ENCODE measurements at places on chromosomes 3 and 15.

DNA sequence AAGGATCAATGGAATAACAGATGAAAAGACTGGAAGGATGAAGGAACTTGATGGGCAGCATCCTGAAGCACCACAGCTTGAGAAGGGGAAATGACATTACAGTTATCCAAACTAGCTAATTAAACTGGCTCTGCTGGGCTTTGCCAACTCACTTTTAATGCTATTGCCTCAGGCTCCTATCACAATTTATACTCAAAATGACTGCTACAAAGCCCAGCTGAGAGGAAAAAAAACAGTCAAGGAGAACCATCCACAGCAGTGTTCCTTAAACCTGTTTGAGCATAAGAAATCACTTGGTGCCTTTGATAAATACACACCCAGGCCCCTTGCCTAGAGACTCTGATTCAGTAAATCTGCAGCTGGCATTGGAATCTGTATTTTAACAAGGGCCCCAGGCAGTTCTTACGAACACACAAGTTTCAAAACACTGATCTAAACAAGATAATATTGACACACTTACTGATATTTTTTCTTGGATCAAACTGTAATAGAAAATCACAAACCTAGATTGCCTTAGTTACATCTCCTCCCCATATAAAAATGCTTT is 85.8 kb downstream of the MB21D2 start:
- no peak for DNase-seq

DNA sequence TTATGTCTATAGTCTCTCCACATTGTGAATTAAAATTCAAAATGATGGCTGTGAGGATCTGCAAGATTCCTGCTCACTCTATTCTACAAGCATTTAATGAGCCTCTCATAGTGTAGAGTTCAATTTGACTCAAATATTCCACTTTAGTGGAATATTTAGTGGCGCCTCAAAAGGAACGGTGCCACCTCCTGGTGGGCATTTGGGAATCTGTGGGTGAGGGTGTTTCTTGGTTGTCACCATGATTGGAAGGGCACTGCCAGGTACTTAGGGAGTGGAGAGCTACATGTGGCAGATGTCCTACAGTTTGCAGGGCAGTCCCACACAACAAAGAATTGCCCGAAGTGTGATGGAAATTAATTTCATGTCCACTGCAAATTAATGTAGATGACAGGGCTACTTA is 21.5 kb upstream of the KCNMB3 start:
- DNase-seq = no peak

DNA sequence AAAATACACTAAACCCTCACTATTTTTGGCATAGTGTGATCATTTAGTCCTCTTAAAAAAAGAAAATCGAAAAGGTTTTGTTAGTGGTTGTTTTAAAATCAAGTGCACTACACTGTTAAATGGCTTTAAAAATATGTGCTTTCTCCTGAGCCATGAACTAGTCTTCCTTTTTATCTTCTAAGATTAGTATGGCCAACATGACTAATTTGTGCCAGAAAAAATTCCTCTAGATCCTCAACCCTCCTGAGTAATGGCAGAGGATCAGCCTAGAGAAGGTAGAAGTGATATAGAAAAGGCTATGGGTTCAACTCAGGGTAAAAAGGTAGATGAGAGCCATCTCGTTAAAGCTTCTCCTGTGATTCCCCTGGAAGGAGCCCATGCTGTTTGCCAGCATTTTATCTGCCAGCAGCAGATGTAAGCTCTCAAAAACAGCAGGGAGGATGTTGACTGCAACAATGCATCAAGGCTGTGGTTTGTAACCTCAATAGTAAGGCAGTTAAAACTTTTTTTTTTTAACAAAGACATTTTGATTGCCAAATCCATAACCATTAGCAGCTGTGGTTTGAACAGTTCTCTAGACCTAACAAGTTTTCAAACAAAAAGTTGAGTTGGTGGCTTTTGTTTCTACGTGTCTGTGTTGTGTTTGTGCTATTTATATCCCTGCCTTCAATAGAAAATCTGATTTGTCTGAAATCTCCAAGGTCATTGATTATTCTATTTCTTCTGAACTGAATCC is 30.2 kb upstream of the ZNF609 start:
- DNase-seq = no peak

DNA sequence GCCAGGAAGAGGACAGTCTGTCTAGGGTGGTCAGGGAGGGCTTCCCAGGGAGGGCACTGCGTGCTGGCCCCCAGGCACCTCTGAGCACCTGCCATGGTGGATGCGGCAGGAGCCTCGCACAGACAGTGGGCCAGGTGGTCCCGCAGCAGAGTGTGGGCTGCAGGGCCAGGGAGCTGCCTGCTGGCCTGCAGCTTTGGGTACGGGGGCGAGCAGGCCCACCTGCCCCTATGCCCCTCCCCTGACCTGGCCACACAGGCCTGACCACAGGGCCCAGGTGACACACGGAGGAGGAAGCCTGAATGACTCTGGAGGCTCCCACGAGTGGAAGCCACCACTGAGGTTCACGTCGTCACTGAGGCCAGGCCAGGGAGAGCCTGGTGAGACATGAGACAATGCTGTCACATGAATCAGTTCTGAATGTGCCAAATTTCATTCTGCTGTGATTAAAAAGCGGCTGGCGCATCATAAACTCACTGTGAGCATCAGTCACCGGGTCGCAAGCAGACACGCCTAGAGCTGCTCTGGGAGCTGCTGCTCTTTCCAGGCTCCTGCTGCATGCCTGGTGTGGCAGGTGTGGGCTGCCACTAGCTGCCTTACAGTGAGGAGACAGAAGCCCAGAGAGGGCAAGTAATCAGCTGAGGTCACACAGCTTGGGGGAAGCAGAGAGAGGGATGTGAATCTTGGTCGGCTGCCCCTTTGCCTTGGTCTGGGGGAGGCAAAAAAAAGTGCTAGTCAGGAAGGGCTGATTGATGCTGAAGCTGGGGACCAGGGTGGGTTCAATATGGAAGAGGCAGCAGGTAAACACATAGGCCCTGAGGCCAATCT is 39.5 kb upstream of the IQSEC1 start:
- DNase-seq = no peak

DNA sequence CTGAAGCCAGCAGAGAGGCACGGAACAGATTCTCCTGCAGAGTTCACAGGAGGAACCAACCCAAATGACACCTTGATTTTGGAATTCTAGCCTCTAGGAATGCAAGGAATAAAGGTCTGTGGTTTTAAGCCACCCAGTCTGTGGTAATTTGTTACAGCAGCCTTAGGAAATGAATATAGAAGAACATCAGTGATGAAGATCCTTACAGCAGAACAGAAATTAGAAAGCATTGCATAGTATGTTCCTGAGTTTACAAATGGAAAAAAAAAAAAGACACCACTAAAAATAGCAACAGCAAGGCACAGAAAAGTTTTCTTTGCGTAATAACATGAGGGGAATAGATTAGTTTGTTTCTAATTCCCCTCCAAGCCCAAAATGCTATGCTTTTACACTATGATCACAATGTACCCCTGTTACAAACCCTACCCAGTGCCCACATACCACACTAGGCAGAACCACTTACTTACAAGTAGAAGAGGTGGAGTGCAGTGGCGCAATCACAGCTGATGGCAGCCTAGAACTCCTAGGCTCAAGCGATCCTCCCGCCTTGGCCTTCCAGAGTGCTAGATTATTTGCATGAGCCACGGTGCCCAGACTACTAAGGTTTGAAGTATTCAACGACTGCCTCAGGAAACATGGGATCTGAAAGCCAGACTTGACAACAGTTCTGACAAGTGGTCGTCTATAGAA is 84.3 kb downstream of the SHQ1 start:
- DNase-seq = no peak

DNA sequence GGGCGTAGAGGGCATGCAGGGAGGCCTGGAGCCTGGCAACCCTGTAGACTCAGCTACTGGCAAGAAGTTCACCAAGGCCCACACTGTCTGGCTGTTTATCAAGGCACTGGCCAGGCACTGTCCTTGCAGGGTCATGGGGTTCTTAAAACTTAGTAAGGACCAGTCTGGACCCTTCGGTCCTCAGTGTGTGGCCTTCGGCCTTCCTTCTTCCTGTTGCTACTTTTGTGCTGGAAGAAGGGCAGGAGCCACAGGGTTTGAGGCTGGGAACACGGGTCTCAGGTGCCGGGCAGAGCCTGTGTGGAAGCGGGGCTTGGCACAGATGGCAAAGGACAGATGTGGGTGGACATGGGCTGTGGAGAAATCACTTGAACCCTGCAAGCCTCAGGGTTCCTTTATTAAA is 76.6 kb downstream of the SNRK start:
- no peak for DNase-seq

DNA sequence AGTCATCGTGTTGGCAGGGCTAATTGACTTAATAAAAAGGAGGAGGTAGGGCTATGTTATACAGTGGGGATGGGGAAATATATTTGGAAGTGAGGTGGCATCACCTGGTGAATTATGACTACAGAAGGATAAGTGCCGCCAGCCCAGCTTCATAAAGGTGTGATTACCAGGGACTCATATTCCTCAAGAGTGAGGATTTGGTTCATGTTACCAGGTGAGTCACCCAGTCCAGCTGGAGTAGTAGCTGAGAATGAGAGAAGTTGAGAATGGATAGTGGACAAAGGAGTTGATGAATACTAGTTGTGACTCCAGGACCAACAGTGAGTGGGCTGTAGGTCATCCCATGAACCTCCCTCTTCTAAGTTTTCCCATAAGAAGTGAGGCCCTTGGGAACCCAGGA is 143.0 kb upstream of the GALNT15 start:
- no peak for DNase-seq

GRCh38 chr3:150635526-150635925 is 32.4 kb downstream of the SELENOT start:
- no peak for DNase-seq

DNA sequence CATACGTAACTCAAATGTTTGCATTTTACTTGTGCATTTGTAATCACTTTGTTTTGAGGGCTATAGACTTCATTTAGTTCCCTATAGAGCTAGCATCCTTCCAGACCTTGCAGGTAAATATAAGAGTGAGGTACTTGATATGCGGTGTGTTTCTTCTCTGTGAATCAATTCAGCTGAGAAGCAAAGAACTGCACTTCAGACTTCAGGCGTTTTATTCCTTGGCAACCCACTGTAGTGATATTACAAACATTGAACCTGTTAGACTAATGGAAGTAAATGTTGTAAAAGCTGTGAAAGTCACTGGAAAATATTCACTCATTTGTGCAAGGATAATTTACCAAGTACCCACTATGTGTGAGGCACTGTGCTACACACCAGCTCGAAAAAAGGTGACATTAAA is 94.1 kb upstream of the CHL1 start:
- no peak for DNase-seq

- DNase-seq = no peak
These were observed 215.5 kb downstream of the NR1D2 start for GRCh38 chr3:24160424-24161095.

DNA sequence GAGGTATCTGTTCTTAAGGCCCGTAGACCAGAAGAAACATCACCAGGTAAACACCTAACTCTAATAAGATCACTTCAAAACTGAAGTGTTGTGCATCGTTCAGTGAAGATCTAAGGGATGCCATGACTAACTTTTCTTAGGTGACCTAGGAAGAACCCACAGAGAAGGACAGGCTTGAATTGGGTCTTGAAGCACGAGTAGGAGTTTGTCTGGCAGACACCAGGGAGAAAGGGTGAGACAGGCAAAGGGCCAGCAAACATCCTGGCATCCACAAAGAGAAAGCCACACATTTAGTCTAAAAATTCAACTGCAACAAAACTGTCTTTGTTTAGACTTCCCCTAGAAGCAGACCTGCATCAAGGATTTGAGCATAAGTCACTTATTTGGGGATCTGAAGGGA is 15.5 kb upstream of the CMTM8 start:
- no peak for DNase-seq

DNA sequence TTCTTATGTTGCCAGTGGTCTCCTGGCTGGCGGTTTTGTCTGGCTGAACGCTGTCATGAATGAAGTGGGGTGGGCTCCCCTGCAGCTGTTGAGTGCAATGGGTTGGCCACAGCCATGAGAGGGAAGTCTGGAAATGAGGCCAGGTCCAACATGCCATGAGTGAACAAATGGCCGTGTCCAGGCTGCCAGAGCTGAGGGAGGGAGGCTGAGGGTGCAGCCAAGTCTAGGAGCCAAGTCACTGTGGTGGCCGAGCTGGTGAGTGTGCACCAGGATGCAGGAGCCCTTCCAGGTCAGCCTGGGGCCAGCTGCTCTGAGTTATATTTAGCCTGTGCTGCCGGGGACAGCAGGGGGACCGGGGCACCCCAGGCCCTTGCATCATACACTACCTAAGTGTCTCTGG is 24.7 kb upstream of the PRR23E start:
- DNase-seq = no peak

GRCh38 chr3:15578289-15578867 is 23.0 kb downstream of the HACL1 start:
- DNase-seq = no peak

DNA sequence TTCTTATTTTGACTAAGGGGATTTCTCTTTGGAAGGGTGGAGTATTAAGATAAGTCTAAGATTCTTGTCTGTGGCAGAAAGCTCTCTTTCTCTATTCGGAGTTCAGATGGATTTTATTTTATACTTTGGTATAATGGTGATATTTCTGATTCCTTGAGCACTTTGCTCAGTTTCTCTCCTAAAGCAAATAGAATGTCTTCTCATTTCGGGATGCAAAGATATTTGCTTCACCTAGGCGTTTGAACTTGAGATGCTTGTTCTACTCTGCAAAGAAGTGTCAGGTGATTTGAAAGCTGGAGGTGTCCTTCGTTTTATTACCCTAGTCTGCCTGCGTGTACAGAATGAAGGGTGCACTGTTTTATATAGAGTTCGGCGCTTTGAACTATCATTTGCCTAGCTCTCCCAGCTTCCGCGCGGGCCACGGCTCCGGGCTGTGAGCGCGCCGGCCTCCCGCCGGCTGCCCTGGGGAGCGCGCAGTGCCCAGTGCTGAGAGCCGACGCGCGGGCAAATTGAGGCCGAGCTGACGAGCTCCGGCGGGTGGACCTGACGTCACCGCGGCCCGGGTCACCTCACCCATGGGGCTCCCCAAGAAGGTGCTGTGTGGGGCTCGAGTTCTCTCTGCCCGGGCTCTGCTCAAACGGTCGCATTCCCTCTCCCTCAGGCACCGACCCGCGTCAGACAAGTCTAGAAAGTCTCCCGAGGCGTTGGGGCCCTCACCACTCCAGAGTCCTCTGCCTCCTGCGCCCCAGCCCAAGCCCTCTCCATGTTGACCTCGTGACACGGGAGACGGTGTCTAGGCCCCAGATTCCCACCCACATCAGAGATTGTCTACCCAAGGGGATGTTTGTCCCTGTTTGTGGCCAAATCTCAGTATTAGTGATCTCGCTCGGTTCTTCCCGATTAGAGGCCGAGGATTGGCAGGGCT is 7.5 kb downstream of the SOX2 start:
- DNase-seq = no peak

GRCh38 chr15:53837263-53837662 is 77.8 kb upstream of the WDR72 start:
- no peak for DNase-seq

- no peak for DNase-seq
These were observed 58.8 kb downstream of the ITPR1 start for GRCh38 chr3:4551794-4552442.

- no peak for DNase-seq
These were observed 841.9 kb downstream of the OTOL1 start for GRCh38 chr3:162338514-162338913.

Measured in activated CD8-positive, alpha-beta memory T cell treated with anti-CD3 and anti-CD28 coated beads for 1 hour (primary cell).